Endothelial cell of umbilical vein (primary cell): ENCODE measurements at places on chromosomes 3 and 15. TPM values are rescaled to one million over a fixed set of nuclear protein-coding genes. Genes with fewer than 3 reads are reported as not detected.

DNA sequence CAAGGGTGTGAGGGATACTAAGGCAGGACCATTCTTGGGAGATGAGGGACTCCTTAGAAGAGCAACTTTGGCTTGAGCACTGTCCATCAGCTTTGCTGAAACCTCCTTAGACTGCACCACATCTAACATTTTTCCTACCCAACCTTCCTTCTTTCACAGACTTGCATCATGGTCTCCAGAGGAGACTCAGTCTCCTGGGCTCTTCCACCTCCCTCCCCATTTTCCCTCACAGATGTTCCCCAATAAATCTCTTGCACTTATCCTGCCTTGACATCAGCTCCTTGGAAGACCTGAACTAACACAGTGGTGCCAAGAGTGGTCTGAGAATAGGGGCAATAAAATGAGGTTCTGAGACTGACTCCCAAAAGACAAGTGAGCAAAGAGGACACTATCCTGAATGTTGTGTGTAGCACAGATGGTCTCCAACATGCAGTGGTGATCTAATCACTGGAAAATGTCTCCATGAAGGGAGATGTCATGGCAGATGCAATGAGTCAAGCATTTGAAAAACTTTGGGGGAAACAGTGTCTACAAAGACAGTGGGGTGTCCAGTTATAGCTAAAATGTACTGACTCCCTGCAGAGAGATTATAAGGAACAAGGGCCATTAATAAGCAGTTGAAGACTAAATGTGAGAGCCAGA is 26.0 kb upstream of the BOC start:
- H3K27me3 ChIP-seq: no peaks in the 10 kb centered on the region
- H3K4me3 ChIP-seq: no peak overlapping the region
- H3K36me3 ChIP-seq: no peaks in the 10 kb centered on the region
- H3K27ac ChIP-seq: no peak overlapping the region
- DNase-seq: no peak

GRCh38 chr3:24480497-24480896 is 14.2 kb downstream of the THRB start:
- no peak for DNase-seq
- H3K27ac ChIP-seq: no peak overlapping the region
- H3K36me3 ChIP-seq: no peaks in the 10 kb centered on the region
- H3K4me1 ChIP-seq: no peaks in the 10 kb centered on the region

DNA sequence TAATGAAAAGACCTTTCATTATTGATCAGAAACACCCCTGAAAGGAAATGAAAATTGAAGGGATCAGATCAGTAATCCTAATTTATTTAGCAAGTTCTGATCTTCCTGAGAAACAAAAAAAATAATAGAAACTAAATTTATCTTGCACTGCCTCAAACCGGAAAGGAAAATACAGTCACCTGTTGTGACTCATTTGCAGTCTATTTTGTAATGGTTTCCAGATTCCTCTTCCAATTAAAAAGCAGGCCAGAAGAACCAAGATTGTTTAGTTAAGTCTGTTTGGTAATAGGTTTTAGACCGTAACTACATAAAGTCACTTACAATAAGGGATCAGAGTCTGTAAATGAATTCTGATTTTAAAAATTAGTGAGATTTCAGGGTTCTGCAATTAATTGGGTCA is 49.7 kb upstream of the ATOSA start:
- H3K4me3 ChIP-seq: no peak overlapping the region
- H3K27me3 ChIP-seq: no peaks in the 10 kb centered on the region
- H3K4me1 ChIP-seq: peaks cover 38% of the 10 kb centered on the region
- no peaks in the 10 kb centered on the region for H3K36me3 ChIP-seq

The AMIGO3 gene
- total RNA-seq: 0.21 TPM in 1 of 2 replicates, not detected in the other

- no peak for DNase-seq
- no peaks in the 10 kb centered on the region for H3K4me1 ChIP-seq
- H3K4me3 ChIP-seq: no peak overlapping the region
- H3K27me3 ChIP-seq: peaks cover 4% of the 10 kb centered on the region
- H3K36me3 ChIP-seq: no peaks in the 10 kb centered on the region
- H3K27ac ChIP-seq: no peak overlapping the region
Observed at GRCh38 chr3:12894629-12895028, 53.3 kb upstream of the RPL32 start.

The KLHL24 gene
- 45.8 and 46.2 TPM in 2 replicates for total RNA-seq

The HRG gene
- total RNA-seq: not detected in 2 replicates

The TUSC7 gene
- total RNA-seq: not detected in 2 replicates

DNA sequence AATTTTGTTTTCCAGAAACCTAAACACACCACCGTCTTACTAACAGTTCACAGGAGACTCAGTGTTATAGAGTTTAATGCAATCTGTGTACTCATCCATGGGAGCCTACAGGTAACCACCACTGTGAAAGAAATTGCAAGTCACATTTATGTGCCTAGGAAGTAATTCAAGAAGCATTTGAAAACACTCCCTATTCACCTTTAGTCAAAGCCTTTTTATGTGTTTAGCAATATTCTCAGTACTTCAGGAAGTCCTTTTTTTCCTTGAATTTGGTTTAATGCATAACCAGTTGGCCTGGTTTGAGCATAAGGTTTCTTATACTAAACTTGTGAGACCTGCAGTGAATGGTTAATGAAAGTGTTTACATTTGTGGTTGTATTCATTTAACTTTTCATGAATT is 346.1 kb downstream of the CHST2 start:
- no peaks in the 10 kb centered on the region for H3K27me3 ChIP-seq
